T-cell (primary cell): ENCODE measurements at places on chromosomes 1 and 21.

DNA sequence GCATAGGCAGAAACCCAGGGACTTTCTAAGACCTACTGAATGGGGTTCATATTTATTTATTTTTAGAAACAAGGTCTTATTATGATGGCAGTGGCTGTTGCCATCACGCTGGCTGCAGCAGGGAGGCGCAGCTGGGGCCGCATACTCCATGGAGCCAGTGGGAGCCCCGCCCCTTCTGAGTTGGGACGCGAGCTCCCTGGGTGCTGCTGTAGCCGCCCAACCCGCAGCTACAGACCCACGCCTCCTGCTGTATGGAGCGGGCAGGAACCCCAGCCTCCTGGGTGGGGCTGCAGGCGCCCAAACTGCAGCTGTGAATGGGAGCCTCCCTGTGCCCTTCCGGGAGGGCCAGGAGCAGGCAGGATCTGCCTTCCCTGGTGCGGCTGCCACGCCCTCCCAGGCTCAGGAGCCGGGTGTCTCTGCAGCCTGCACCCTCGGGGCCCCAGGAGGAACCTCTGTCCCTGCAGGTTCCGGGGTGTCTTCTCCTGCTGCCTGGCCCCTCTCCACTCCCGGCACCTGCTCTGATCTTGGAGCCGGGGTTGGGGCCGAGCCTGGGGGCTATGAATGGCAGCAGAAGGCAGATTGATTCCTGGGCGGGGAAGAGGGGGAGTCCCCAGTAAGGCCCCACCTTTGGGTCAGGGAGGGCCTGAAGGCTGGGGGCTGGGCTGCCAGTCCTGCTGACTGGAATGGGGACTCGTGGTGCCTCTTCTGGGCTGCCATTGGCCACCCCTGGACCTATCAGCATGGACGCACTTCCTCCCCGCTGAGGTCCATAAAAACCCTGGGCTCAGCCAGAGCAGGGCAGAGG lies 66.5 kb upstream of the LRRN2 start:
- no peak for DNase-seq

DNA sequence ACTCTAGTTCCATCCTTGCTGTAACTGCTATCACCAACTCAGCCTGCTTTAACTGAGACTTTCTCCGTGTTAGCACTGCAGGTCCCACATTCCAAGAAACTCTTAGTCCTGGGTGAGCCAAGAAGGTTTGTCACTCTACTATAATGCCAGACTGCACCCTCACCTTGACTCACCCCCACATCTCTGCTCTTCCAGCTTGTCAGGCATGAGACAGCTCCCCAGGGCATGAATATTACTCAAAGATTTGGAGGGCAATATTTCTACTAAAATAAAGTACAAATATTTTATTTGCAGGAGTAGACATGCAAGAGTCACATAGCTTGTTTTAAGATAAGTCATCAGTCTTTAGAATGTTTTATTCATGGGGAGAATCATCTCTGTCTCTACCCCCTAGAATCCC lies 110.2 kb downstream of the MATN1 start:
- no peak for DNase-seq

DNA sequence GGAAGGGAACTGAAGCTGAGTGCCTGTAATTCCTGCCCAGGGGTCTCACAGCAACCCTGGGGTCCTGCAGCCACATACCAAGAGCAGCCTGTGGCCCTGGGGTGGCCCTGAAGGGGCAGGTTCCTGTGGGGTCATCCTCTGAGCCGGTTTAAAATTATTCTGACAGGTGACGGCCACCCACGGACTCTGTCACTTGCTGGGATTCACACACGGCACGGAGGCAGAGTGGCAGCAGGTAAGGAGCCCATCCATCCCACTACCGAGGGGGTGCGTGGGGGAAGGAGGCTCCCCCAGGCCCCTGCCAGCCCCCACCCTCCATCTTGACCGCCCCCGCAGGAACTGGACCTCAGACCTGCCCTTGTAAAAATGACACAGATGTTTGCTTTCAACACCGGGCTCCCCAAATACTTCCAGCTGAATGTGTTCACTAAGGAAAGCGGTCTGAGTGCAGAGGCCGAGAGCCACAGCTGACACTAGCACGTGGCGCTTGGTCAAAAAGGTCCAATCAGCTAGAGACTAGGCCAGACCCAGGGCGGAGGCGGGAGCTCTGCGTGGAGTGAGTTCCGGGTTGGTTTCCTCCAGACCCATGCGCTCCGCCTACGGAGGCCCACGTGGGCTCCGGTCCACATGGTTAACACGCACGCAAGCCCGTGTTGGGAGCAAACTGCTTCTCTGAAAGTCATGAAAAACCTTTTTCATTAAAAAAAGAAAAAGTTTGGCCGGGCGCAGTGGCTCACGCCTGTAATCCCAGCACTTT lies 10.0 kb downstream of the YBEY start:
- DNase-seq: peak; percentile 69

DNA sequence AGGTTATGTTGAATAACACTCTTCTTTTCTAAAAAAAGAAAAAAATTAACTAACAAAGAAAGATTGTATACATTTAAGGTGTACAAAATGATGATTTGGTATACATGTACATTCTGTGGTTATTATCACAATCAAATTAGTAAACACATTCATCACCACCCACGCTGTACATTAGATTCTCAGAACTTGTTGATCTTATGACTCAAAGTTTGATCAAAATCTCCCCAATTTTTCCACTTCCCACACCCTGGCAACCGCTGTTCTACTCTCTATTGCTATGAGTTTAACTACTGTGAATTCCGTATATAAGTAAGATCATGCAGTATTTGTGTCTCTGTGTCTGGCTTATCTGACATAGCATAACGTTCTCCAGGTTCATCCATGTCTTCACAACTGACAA lies 469.5 kb upstream of the CHRM3 start:
- DNase-seq: no peak

DNA sequence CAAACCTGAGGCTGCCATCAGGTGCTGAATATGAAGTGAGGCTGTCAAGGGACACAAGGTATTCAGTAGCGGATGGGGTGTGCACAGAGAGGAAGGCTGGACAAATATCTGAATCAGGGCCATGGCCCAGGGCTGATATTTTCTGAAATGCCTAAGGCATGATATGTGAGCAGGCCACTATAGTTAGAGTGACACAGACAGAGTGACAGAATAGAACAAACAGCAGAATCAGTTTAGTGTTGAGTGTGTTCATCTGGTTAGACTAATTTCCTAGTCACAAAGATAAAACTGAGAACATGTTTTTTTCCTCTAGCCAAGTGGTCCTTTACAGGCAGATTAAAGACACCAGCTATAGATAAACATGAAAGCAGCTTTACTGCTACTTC lies 3.9 kb downstream of the OVAAL start:
- DNase-seq: no peak
